ENCODE measurements at places on chromosomes 5 and 9.

DNA sequence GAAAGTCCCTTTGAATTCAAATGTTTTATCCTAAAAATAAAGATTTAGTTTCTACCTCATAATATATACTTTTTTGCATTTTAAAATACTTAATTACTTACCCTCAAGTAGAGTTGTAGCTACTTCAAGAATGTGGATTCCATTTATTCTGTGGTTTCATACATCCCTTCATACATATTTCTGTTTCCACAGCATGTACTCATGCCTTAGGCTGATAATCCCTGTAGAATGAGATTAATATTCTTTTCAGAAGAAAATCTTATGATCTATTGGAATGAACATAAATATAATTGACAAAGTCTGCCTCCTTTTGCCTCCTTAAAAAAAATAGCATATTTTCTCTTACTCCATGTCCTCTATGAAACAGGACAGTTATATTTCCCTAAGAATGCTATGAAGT lies 465.7 kb downstream of the DTWD2 start:
- DNase-seq = peak; percentile 33

DNA sequence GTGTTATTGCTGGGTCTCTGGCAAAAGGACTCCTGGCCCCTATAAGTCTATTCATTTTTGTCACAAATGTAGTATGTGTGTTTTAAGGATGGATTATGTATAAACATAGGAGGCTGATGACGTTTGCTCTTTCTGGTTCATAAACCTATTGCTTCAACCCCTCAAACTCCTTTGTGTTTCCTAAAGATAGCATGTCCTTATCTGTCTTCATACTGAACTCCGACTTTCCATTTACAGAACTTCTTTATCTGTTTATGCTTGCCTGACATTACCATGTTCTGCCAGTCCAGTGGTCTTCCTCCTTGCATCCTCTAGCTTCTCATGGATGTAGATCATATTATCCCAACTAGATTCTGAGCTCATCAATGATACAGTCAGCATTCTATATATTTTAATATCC lies 46.1 kb downstream of the ARHGEF28 start:
- no peak for DNase-seq

DNA sequence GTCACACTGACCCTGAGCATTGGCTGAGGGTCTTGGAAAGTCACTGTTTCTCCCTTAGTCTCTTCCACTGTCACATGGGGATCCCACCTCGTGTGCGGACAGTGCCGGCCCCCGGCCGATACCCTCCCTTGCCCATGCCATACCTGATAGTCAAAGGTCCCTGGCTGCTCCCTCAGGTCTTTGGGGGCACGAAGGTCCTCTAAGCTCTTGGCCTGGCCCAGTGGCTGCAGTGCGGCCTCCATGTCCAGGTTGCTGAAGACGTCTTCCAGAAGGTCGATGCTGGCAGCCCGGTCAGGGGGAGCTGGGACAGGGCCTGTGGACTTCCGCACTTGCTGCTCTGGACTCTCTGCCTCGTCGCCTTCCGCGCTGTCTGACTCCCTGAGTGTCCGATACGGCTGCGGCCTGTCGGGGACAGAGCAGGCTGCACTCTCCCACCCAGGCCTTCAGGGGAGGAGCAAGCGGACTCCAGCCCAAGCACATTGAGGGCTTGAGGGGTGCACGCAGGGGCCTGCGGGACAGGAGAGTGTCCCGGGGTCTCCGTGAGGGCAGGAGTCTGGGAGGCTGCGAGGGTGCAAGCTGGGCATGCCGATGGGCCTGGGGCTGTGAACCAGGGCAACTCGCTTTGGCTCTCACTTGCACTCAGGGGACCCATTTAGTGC lies 27.6 kb downstream of the CRB2 start:
- DNase-seq = no peak

- DNase-seq = peak; percentile 79
Measured at GRCh38 chr9:77980622-77981021, 51.0 kb downstream of the GNAQ start.

DNA sequence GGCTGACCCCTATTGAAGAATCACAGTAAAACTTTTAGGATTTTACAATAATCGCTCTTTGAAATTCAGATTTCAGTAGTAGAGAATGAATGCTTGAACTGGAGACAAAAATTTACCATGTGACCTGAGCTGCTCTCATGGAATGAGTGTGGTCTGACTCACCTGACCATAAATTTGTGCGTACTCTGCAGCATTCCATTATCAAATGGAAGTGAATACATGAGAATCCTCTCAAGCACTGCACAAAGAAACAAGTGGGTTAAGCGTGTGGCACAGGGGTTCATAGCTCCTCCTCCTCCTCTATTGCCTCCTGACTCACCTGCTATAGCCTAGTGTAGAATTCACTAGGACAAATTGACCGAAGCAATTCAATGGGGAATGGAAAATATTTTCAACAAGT lies 269.8 kb upstream of the CDH9 start:
- peak; percentile 29 for DNase-seq

DNA sequence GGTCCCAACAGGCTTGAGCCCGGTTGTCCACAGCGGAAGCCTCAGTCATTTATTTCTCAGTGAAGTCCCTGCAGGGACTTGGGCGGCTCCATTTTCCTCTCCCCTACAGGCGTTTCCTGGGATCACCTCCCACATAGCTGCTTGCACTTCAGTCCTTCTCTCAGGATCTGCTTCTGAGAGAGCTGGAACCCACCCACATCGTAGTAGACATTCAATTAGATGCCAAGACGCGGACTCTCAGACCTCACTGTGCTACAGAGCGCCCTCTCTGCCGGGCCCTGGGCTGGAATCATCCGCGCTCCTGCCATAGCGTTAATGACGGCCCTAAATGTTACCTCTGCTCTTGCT lies 54.0 kb upstream of the ROR2 start:
- DNase-seq = no peak

GRCh38 chr9:99931155-99931840 lies 24.8 kb downstream of the STX17 start:
- DNase-seq = peak; percentile 18

GRCh38 chr5:40383749-40384651 lies 295.7 kb upstream of the PTGER4 start:
- DNase-seq = peak; percentile 75

DNA sequence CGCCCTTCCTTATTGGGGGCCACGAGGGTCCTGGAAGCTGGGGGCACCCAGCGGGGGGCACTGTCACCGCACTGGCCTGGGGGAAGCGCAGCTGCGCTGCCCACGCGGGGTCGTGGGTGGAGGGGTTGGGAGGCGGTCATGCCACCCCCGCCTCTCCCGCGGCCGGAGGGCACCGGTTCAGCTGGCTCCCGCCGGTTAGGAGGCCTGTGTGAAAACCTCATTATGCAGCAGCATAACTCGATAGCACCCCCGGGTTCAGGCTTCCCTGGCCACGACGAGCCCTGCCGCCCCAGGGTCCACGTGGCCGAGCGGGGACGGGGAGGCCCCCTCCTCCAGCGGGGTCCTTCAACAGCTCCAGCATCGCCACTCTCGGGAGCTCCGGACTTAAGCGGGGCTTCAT lies 91.2 kb upstream of the ERCC6L2 start:
- DNase-seq = no peak

DNA sequence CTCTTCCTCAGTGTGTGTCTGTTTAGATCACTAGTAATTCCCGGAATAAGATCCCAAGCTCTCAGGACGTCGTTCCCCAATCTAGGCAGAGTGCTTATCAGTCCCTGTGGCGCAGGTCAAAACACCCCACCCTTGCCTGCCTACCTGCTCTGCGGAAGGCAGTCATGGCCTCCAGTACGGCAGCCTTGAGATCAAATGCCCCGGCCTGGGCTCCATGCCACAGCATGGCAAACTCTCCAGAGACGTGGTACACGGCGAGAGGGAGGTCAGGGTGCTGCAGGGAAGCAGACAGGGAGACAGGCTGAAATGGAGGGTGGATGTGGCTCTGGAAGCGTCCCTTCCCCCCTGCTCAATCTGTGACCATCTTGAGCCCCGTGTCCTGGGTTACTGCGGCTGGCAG lies 12.0 kb upstream of the HDHD3 start:
- DNase-seq = no peak

DNA sequence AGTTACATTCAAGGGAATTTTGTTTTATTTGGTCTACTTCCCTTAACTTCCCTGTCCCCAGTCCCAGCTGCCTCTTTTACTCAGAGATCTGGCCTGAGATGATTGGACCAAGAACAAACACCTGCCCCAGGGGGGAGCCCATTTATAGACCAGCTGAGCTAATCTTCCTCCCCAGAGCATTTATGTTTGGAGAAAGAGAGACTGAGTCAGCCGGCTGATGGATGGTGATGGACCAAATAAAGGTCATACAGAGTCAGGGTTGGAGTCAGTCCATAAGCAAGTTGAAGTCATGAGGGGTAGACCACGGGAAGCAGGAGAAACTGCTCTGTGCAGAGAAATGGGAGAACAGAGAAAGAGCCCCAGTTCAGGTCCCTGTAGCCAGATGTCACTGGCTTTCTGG lies 77.7 kb downstream of the TMEM174 start:
- DNase-seq = no peak

DNA sequence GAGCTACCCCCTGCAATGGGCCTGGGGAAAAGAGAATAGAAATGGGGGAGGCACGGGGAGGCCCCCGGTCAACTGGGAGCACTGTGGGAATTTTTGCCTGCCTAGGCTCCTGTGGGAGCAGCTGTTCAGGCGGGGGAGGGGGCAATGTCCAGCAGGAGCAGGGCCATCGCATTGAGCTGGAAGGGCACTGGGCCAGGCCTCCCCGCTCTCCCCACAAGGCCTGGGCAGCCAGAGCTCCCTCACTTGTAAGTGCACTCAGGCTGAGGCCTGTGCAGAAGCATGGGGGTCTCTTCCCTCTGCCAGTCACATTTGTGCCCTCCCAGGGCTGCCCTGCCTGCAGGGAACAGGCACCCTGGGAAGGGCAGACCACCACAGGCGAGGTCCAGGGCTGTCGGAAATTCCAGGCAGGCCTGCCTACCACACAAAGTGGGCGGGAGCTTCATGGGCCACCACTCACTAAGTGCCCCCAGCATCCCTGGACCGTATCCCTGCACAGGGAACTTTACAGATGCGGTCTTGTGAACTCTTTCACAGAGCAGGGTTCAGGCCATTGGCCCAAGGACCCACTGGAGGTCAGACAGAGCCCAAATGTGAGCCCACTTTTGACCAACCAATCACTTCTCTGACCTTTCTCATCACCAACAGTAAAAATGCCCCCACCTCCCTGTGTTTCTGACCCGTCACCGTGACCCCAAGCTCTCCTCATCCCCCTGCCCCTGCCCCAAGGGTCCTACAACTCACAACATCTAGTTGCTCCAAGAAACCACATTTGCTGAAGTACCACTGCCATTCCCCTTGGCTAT lies 1.0 kb upstream of the CFAP157 start:
- no peak for DNase-seq

- no peak for DNase-seq
Measured at GRCh38 chr5:90983711-90984124, 399.4 kb downstream of the ARRDC3 start.

GRCh38 chr5:85375525-85375924 lies 990.8 kb upstream of the EDIL3 start:
- DNase-seq = no peak

- DNase-seq = no peak
Measured at GRCh38 chr5:135110785-135111596, 77.0 kb upstream of the PITX1 start.

DNA sequence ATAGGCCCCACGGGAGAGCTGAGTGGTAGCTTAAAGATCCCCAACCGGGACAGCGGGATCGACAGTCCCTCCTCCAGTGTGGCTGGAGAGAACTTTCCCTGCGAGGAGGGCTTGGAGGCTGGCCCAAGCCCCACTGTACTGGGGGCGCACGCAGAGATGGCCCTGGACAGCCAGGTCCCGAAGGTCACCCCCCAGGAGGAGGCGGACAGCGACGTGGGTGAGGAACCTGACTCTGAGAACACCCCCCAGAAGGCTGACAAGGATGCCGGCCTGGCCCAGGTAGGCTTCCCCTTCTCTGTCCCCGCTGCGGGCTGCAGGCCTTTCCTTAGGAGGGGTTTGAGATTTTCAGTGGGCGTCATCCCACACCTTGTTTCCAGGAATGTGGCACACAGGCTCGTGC lies 29.1 kb downstream of the FGD3 start:
- no peak for DNase-seq

GRCh38 chr9:111301195-111301594 lies 28.8 kb downstream of the OR2K2 start:
- DNase-seq = peak; percentile 33

GRCh38 chr9:124242331-124243194 lies 15.2 kb upstream of the NEK6 start:
- peak; percentile 41 for DNase-seq

DNA sequence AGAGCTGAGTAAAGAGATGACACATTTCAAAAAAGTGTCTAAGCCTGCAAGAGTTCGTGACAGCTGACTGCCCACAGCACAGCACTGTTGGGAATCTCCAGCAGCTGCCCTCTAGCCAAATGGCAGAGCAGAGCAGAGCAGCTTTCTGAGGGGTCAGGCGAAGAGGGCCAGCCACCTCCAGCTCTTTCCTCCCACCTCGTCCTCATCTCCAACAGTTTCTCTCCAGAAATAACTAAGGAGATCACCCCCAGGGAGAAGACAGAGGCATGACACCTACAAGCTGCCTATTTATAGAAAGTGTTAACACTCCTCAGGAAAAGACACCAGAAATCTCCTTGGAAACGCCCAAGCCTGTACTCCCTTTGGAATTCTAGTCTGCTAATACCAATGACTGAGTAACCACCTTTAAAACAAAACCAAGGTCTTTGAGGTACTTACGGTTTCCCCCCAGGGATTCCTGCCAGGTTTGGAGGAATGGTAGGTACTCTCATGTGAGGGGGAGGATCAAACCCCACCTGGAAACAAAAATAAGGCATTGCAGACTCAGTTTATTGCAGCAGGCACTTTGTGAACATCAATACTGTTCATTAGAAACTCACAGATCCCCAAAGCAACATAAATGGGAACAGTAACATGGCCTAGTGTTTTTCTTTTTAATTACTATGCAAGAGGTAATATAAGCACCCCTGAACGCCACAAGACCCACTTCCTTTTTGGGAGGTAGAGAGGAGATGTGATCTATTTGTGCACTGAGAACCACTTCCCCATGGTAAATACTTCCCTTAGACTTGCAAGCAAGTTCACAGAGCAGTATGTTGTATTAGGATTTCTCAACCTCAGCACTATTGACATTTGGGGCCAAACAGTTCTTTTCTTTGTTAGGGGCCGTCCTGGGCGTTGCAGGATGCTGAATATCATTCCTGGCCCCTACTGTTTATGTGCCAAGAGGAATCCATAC lies 79.3 kb downstream of the TLE1 start:
- DNase-seq = peak; percentile 57

DNA sequence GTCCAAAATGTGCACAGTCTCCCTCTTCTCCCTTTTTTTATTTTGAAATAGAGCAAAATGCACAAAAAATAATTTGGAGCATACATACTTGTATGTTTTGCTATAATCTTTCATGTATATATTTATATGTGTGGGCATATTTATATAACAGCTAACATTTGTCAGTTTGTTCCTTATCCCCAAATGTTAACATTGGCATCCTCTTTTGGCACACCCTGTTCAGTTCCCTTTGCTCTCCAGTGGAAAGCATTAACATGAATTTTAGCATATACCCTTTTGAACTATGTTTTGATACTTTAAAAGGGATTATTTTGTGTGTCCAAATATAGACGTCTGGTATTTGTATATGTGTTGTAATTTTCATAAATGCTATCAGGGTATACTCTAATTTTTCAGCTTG lies 306.2 kb downstream of the ARHGAP26 start:
- no peak for DNase-seq

Data from fibroblast of skin of back (primary cell).